Activated T-cell treated with anti-CD3 and anti-CD28 coated beads for 1 hour (primary cell): ENCODE measurements at places on chromosomes 11 and 22.

- DNase-seq: no peak
These were observed 5.0 kb upstream of the CCDC88B start for GRCh38 chr11:64334764-64335735.

- DNase-seq: no peak
These were observed 1.2 kb downstream of the PHLDA2 start for GRCh38 chr11:2927851-2928604.

DNA sequence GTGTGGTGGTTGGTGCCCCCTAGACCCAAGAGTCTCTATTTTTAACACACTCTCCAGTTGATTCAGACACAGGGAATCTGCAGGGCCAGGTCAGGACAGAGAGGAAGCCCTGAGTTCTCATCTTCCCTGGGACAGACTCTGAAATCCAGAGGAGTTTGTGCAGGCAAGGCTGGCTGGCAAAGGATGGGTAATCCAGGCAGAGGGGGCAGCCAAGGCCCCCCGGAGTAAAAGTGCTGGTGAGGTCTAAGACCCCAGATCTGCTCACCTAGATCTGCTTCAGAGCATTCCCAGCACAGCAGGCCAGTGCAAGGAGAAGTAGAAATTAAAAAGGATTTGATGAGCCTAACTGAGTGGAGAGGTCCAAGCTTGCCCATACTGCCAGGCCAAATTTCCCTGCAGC, 40.6 kb upstream of the MN1 start:
- DNase-seq: no peak

- DNase-seq: no peak
These were observed 235.7 kb downstream of the DYNC2H1 start for GRCh38 chr11:103344886-103345285.

- no peak for DNase-seq
These were observed 67.4 kb downstream of the ZNRF3 start for GRCh38 chr22:28950617-28951411.

DNA sequence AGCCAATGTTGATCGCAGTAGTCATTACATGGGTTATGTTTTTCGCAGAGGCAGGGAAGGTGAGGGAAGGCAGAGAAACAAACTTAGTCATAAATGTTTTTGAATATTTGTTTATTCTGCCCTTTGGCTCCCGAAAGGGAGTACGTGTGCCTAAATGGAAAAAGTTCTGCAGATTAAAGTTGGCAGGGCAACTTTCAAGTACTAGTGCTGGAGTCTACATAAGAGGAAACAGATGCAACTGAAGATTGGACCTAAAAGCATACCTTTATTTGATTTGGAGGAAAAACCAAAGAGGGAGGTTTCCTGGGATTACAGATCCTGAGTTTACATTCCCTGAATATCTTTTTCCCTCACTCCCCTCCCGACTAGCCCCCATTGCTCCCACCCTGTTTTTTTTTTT, 5.7 kb downstream of the HSD17B12 start:
- DNase-seq: no peak

- peak; percentile 36 for DNase-seq
These were observed 689 bp downstream of the TAF10 start for GRCh38 chr11:6611092-6611962.

GRCh38 chr11:24932110-24933000, 435.5 kb downstream of the LUZP2 start:
- no peak for DNase-seq

- no peak for DNase-seq
These were observed 205.2 kb downstream of the JRKL start for GRCh38 chr11:96595011-96595410.

DNA sequence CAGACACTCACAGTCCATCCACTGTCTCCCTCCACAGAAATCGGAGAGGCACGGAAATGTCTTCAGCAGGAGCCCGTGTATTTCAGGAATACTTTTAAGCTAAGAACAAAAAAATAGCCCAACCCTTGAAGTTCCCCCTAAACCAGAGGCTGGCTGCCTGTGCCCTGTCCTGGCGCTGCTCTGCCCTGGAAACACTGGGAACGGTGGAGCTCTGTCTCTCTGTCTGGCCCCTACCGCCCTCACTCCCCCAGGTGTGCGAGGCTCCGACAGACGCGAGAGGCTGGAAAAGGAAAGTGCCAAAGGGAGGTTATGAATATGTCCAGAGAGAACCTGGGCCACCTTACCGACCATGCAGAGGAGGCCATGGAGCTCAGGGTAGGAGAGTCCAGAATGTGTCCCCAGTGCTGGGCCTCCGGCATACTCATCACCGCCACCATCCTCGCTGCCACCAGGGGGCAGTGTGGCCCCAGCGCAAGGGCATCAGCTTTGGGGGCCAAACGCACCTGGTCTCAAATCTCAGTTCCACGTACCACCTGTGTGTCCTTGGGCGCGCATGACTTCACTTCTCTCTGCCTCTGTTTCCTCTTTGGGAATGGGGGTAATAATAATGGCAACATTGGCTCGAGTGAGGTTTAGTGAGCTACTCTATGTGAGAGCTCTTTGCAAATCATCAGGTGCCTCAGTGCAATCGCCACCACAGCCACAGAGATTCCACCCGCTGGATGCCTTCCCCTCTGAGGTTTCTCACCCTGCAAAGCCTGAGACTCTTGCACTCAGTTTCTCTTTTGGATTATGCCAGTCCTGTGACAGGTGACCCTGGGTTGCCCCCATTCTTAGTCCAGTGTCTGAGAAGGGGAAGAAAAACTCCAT, 10.4 kb upstream of the SLCO2B1 start:
- DNase-seq: peak; percentile 77

- no peak for DNase-seq
These were observed 14.8 kb downstream of the CARD18 start for GRCh38 chr11:105124756-105125155.

- no peak for DNase-seq
These were observed 54.1 kb downstream of the SHANK2 start for GRCh38 chr11:71198141-71198822.

GRCh38 chr11:62406034-62406433, 12.8 kb upstream of the SCGB1A1 start:
- DNase-seq: no peak

DNA sequence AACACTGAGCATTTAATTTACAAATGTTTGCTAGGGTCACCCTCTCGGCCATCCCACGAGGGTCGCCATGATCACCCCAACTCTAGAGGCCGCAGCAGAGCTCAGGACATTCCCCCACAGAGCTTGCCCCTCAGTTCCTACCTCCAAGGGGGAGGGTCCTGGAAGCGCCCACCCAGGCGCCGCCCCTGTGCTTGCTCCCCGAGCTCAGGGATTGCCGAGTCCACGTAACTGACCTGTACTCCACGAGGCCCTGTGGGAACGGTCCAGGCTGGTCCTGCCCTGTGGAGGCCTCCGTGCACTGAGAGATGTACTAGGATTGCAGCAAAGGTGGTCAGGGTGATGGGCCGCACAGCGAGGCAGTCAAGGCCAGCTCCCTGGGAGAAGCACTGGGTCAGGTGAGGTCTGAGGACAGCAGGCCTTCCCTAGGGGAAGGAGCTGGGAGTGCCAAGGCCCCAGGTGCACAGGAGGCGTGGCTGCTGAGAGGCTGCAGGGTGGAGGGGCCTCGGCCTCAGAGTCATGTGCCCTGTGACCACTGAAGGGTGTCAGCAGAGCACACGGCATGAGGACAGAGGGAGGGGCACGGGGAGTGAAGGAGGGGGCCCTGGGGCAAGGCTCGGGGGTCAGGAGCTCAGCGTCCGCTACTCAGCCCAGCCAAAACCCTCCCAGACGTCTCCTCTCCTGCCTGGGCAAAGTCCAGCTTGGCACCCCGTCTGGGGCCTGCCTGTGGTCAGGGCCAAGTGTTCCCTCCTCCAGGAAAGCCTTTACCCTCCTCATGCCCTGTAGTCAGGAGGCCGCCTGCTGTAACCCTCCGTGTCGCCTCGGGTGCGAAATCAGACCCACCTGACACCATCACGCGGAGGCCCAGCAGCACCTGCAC, 2.4 kb upstream of the MIOX start:
- DNase-seq: no peak

- no peak for DNase-seq
These were observed 313.4 kb downstream of the BUD13 start for GRCh38 chr11:116459185-116460045.

DNA sequence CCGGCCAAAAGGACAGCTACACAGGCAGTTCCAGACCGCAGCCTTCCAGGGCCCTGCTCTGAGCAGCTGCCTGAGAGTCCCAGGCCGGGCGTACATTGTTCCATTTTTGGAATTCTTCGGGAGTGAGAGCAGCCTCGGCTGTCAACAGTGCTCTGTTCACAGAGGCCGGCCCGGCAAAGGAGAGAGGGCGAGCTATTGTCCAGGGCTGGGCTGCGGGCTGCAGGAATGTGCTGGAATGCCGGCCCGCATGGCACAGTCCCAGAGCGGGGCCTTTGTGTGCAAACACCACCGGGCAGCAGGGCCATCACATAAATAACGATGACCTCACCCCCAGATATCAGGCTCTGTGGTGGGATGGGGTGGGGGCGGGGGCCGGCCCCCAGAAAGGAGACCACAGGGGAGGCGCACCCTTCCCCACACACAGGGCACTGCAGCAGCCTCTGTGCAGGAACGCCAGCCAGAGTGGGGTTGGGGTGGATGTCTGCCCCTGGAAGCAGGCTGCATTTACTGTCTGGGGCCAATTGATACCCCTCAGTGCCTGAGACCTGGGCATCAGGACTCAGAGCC, 15.8 kb downstream of the LINC01488 start:
- DNase-seq: no peak

DNA sequence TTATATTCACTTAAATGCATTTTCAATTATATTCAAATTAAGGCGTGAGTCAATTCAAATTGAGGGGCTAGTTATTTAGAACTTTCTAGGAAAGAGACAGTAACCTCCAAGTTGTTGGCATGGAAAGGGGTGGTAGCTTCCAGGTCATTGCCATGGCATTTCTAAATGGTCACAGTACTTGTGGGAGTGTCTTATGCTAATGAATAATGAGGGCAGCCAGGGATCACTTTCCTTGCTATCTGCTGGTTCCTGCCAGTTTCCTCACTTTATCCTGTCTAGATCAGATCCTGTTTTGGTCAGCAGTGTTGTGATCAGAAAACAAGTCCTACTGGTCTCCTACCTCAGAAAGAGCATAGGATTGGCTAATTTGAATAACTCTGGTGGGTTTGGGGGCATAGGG, 21.8 kb upstream of the RNASEH2C start:
- DNase-seq: no peak

DNA sequence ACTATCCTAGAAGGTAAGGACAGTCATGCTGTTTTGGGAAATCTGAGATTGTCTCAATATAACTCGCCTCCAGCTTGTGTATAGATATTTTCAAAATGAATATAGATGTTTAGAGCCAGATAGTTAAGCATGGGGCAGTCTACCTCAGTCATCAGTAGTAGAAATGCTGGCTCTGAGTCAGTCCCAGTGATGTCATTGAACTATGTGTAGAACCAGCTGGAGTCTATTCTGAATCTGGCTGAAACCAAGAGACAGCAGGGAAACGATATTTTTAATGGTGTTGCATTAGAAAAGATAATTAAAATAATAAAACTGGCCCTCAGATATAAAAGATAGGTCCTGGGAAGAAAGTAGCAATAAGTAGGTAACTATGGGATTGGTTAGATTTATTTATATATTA, 25.9 kb downstream of the PIWIL4 start:
- no peak for DNase-seq

DNA sequence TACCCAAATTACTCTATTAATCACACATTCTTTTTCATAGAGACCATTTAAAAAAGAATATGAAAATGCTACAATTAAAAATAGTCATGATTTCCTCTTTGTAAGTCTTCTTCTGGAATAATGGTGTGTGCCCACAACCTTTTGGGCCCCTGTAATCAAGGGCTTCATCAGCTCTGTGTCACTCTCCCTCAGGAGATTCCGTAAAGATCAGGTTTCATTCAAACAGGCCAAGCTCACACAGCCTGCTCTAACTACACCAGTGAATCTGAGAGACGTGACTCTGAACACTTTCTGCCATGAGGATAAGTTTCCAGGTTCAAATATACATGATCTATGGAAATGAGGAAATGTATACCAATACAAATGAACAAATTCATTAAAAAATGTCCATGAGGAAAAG, 9.5 kb downstream of the DRICH1 start:
- DNase-seq: no peak

DNA sequence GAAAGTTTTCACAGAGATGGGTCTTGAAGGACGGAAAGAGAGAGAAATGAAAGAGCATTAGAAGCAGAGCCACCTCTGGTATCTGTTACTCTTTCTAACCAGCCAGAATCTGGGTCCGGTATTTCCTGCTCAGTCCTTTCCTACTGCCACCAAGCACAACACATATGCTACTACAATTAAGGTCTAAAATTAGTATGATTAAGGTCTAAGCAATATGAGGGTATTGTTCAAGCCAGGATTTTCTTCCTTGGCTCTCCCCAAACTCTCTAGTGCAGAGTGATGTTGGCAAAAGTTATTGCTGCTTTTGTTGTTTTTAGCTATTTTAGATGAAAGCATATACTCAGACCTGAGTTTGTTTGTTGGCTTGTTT, 59.2 kb upstream of the EED start:
- DNase-seq: no peak

GRCh38 chr22:29574762-29575450, 6.0 kb downstream of the NIPSNAP1 start:
- no peak for DNase-seq

GRCh38 chr11:127002669-127003259, 2.2 kb upstream of the KIRREL3 start:
- DNase-seq: no peak

GRCh38 chr11:13958641-13959400, 3.7 kb upstream of the SPON1 start:
- DNase-seq: no peak

DNA sequence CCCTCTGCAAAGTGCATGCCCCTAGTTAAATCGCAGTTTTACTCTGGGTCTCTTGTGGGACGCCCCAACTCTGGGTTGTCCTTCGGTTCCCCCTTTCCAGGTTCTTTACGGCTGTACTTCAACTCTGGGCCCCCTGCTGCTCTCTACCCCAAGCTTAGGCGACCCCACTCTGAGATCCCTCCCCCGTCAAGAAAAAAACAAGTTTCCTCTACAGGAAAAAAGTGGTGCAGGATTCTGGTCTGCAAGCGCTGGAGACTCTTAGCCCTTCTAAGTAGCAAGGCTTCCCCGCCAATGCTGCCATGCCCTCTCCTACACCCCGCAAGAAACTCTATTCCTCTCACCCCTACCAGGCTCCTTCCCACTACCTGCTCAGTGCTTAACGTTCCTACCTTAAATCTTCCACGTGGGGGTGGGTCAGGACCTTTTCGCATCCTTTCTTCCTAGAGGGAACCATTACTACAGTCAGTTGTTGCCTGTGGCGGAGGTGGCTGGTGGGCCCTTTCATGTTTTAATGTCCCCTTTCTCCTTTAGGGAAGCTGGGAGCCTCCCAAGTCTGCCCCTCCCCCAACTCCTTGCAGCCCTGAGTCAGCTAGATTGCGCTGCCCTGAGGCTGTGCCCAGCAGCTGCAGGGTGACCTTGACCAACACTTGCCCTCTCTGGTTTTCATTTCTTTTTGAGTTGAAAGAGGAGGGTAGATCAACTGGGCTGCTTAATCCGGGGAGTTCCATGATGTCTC, 1.4 kb downstream of the NEFH start:
- DNase-seq: no peak

GRCh38 chr11:130876100-130876499, 40.2 kb downstream of the SNX19 start:
- no peak for DNase-seq

- no peak for DNase-seq
These were observed at the start of gene TSKU for GRCh38 chr11:76783294-76783895. TSS of gene TSKU (plus strand) at chr11:76783356. CDS start at chr11:76795617, 12,261 bp downstream.
